Psoas muscle (tissue), 8 donors: ENCODE measurements at places on chromosomes 7 and 10. TPM values are rescaled to one million over a fixed set of nuclear protein-coding genes. Genes with fewer than 3 reads are reported as not detected.

DNA sequence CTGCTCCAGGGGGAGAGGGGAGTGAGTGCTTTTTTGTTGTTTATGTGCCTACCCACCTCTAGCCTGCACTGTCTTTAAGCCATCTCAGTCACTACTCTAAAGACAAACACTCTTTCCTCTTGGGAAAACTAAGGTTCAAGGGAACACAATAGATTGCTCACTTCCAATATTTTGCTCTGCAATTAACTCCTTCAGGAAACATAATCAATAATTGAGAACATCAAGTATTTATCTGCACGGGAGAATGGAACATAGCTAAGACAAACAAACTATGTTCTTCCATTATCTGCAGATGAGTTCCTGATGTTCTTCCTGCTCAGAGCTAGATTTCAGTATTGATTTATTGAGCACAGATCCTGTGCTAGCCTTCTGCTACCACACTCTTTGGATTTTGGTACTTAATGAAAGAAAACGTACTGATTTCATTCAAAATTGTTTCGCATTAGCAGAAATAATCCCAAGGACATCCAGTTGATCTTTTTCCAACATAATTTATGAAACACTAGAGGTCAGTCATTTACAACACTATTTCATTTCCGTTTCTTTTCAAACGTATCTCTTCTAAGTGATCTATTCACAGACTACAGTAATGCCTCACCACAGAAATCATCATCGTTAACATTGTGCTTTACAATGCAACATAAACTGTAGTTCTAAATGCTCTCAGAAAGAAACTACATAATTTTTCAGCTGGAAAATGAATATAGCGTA lies 8.3 kb downstream of the NEBL start:
- no peaks in the 10 kb centered on the region for H3K4me1 ChIP-seq
- H3K4me3 ChIP-seq = no peak overlapping the region
- no peaks in the 10 kb centered on the region for H3K36me3 ChIP-seq
- H3K27ac ChIP-seq = no peak overlapping the region
- DNase-seq = no peak
- H3K27me3 ChIP-seq = no peaks in the 10 kb centered on the region

DNA sequence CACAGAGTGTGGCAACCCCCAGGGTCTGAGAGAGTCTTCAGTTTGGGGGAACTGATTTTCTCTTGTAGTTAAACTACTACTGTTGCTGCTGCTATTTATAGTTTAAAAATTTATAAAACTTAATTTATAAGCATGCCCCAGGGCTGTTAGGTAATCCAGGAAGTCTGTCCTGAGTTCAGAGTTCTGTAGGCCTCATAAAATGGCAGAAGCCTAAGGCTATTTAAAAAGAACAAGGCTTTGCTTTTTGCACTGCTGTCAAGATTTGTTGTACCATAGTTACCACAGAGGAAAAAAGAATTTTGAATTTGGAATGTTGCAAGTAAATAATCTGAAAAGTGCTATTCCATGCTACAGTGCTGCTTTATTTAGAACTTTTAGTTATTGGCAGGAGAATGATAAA lies 66.1 kb downstream of the AGK start:
- no peak overlapping the region for H3K27ac ChIP-seq
- DNase-seq = no peak
- H3K36me3 ChIP-seq = peaks cover 54% of the 10 kb centered on the region
- no peaks in the 10 kb centered on the region for H3K4me1 ChIP-seq
- no peaks in the 10 kb centered on the region for H3K27me3 ChIP-seq

DNA sequence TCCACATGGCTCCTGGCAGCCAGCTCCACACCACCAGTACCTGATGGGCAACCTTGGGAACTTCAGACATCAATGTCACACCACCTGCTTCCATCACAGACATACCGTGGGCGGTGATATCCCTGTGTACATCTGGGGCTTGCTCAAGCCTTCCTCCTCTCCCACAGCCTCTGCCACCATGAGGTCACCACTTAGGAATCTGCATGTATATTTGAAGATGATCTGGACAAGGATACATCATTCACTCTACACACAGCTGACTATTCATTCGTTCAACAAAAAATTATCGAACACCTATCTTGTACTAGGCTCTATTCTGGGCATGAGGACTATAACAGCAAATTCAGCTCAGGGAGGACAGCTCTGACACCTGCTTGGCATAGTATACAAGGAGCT lies 6.8 kb downstream of the DLG5 start:
- no peak for DNase-seq
- H3K36me3 ChIP-seq = no peaks in the 10 kb centered on the region
- H3K4me3 ChIP-seq = no peak overlapping the region
- peaks cover 27% of the 10 kb centered on the region for H3K4me1 ChIP-seq
- no peaks in the 10 kb centered on the region for H3K27me3 ChIP-seq
- no peak overlapping the region for H3K27ac ChIP-seq

DNA sequence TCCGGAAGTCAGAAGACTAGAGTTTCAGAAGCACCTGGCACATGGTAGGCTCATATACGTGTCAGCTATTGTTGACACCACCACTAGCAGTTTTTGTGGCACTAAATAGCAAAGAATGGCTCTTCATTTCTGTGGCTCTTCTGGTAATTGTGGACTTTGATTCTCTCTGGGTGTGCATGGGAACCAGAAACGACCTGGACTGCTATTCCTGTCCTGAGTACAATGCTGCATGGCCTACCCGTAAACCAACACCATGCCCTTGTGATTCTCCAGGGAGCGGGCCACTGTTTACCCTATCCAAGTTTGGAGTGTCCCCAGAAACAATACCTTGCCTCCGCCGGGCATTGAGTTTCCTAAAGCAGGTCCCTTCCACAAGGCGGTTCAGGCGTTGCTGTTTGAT lies 162.9 kb upstream of the AOAH start:
- H3K36me3 ChIP-seq = no peaks in the 10 kb centered on the region
- H3K4me1 ChIP-seq = no peaks in the 10 kb centered on the region
- H3K27ac ChIP-seq = no peak overlapping the region
- no peaks in the 10 kb centered on the region for H3K27me3 ChIP-seq

GRCh38 chr10:68202960-68203353 lies 29.0 kb downstream of the ATOH7 start:
- H3K36me3 ChIP-seq = peaks cover 7% of the 10 kb centered on the region
- no peaks in the 10 kb centered on the region for H3K27me3 ChIP-seq
- DNase-seq = no peak
- H3K4me1 ChIP-seq = no peaks in the 10 kb centered on the region

DNA sequence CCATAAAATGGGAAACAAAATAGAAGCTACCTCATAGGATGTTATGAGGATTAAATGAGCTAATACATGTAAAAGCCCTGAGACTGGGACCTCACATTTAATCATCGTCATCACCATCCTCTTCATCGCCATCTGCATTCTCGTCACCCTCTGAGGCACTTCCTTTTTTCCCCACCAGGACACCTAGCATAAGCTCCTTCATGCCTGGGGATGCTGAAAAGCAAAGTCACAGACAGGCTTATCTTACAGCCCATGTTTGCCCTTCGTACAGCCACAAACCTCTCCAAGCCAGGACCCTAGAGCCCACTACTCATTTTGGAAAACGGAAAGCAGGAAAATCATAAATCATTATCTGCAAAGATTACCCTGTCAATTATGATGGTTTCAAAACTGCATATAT lies 249.6 kb downstream of the GPAM start:
- no peak overlapping the region for H3K27ac ChIP-seq
- H3K4me3 ChIP-seq = no peak overlapping the region
- no peaks in the 10 kb centered on the region for H3K27me3 ChIP-seq
- H3K36me3 ChIP-seq = no peaks in the 10 kb centered on the region
- DNase-seq = no peak

GRCh38 chr10:75773231-75773780 lies 341.9 kb downstream of the LRMDA start:
- peaks cover 4% of the 10 kb centered on the region for H3K4me1 ChIP-seq
- H3K4me3 ChIP-seq = no peak overlapping the region
- H3K27me3 ChIP-seq = no peaks in the 10 kb centered on the region
- no peak for DNase-seq

- DNase-seq = no peak
- H3K4me1 ChIP-seq = peaks cover 45% of the 10 kb centered on the region
- H3K36me3 ChIP-seq = peaks cover 3% of the 10 kb centered on the region
- H3K27me3 ChIP-seq = no peaks in the 10 kb centered on the region
- H3K4me3 ChIP-seq = no peak overlapping the region
Measured at GRCh38 chr7:116801092-116801710, 61.2 kb upstream of the CAPZA2 start.

GRCh38 chr10:81179324-81179723 lies 641.6 kb downstream of the SH2D4B start:
- no peaks in the 10 kb centered on the region for H3K36me3 ChIP-seq
- H3K27me3 ChIP-seq = no peaks in the 10 kb centered on the region
- DNase-seq = no peak
- H3K27ac ChIP-seq = no peak overlapping the region

GRCh38 chr7:147509035-147509501 lies 1081.5 kb upstream of the C7orf33 start:
- no peaks in the 10 kb centered on the region for H3K27me3 ChIP-seq
- no peak overlapping the region for H3K27ac ChIP-seq
- no peak for DNase-seq
- no peaks in the 10 kb centered on the region for H3K4me1 ChIP-seq
- H3K4me3 ChIP-seq = no peak overlapping the region
- no peaks in the 10 kb centered on the region for H3K36me3 ChIP-seq

- H3K27ac ChIP-seq = no peak overlapping the region
- no peak overlapping the region for H3K4me3 ChIP-seq
- no peaks in the 10 kb centered on the region for H3K27me3 ChIP-seq
- peak; percentile 56 for DNase-seq
Measured at GRCh38 chr7:50335795-50336754, 31.6 kb downstream of the IKZF1 start.

GRCh38 chr7:12315049-12315448 lies 88.6 kb downstream of the VWDE start:
- H3K27ac ChIP-seq = no peak overlapping the region
- H3K4me3 ChIP-seq = no peak overlapping the region
- no peaks in the 10 kb centered on the region for H3K4me1 ChIP-seq
- no peak for DNase-seq
- H3K36me3 ChIP-seq = no peaks in the 10 kb centered on the region

DNA sequence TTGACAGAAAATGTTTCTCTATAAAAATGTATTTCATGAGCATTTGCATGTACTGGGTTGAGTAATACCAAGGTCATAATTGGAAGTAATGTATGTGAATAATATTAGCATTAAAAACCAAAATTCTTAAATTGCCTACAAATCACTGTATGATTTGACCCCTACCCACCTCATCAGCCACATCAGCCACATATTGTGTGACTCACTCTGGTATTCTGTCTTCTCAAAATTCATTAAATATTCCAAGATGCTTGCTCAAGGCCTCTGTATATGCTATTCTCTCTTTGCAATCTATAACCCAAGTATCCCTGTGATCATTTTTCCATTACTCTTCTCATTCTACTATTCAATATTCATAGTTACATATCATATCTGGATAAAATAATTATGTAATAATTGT lies 21.4 kb downstream of the POT1 start:
- no peaks in the 10 kb centered on the region for H3K27me3 ChIP-seq
- no peak overlapping the region for H3K4me3 ChIP-seq
- no peaks in the 10 kb centered on the region for H3K36me3 ChIP-seq
- DNase-seq = no peak

- DNase-seq = peak; percentile 87
- H3K27me3 ChIP-seq = no peaks in the 10 kb centered on the region
- H3K4me3 ChIP-seq = no peak overlapping the region
- H3K4me1 ChIP-seq = no peaks in the 10 kb centered on the region
Measured at GRCh38 chr7:143008007-143008901, 18.7 kb downstream of the OR9A2 start.

- no peaks in the 10 kb centered on the region for H3K4me1 ChIP-seq
- H3K27ac ChIP-seq = no peak overlapping the region
- H3K4me3 ChIP-seq = no peak overlapping the region
- H3K27me3 ChIP-seq = no peaks in the 10 kb centered on the region
- H3K36me3 ChIP-seq = peaks cover 85% of the 10 kb centered on the region
Measured at GRCh38 chr10:131943021-131943814, 38.5 kb downstream of the BNIP3 start.

DNA sequence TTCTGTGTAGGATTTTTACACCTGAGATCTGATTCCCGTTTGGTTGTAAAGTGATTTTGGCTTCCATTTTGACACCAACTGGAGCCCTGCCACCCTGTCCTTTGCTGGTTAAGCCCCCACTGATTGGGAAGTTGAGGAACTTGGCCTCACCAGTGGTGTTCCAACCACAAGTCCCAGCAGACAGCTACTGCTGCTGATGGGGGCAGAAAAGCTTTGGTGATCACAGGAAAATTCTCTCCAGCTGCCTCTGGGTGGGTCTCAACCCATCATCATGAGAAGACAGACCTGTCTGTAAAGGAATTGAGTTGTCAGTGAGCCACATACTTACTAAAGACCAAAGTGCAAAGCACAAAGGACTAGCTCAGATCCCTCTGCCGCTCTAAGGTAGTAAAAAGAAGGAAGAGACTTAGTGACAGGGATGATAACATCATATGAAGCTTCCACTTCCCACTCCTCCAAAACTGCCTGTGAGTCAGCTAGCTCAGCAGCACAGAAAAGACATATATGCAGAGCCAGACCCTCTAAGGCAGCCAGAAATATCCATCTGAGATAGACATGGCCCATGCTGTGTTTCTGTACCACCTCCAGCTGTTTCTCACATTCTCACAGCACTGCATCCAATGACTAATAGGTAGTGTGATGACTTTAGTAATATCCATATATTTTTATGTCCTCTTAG lies 22.4 kb upstream of the LRRC17 start:
- no peaks in the 10 kb centered on the region for H3K27me3 ChIP-seq
- H3K4me3 ChIP-seq = no peak overlapping the region
- DNase-seq = no peak
- H3K36me3 ChIP-seq = no peaks in the 10 kb centered on the region

DNA sequence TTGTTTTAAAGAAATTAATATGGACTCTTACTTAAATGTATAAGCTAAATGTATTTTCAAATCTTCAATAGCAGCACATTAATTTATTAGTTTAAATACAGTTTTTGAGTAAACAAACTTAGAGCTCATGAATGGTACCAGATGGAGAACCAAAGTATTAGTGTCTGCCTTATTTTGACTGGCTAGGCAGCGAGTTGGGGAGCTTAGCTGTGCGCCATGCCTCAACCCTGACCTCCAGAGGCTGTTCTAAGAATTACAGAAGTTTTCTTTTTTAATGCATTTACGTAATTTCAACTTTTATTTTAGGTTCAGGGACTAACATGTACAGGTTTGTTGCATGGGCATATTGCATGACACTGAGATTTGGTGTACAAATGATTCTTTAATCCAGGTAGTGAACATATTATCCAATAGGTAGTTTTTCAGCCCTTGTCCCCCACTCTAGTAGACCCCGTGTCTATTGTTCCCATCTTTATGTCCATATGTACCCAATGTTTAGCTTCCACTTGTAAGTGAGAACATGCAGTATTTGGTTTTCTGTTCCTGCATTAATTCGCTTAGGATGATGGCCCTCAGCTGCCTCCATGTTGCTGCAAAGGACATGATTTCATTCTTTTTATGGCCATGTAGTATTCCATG lies 166.8 kb downstream of the IQUB start:
- H3K4me1 ChIP-seq = no peaks in the 10 kb centered on the region
- no peak overlapping the region for H3K27ac ChIP-seq
- H3K36me3 ChIP-seq = no peaks in the 10 kb centered on the region
- no peaks in the 10 kb centered on the region for H3K27me3 ChIP-seq

GRCh38 chr7:129857313-129857712 lies 95.4 kb downstream of the UBE2H start:
- peaks cover 6% of the 10 kb centered on the region for H3K36me3 ChIP-seq
- H3K4me1 ChIP-seq = peaks cover 72% of the 10 kb centered on the region
- H3K27me3 ChIP-seq = no peaks in the 10 kb centered on the region
- no peak overlapping the region for H3K27ac ChIP-seq

Gene ZPBP
- total RNA-seq = not detected

Gene SYT15B
- total RNA-seq = 1.5 TPM

Gene SYNPO2L
- 289 TPM for total RNA-seq

Gene HOXA5
- total RNA-seq = 9.7 TPM

Gene ZDHHC16
- 19.7 TPM for total RNA-seq

Gene FZD8
- 6.1 TPM for total RNA-seq
